ENCODE measurements at places on chromosomes 13 and 19.

DNA sequence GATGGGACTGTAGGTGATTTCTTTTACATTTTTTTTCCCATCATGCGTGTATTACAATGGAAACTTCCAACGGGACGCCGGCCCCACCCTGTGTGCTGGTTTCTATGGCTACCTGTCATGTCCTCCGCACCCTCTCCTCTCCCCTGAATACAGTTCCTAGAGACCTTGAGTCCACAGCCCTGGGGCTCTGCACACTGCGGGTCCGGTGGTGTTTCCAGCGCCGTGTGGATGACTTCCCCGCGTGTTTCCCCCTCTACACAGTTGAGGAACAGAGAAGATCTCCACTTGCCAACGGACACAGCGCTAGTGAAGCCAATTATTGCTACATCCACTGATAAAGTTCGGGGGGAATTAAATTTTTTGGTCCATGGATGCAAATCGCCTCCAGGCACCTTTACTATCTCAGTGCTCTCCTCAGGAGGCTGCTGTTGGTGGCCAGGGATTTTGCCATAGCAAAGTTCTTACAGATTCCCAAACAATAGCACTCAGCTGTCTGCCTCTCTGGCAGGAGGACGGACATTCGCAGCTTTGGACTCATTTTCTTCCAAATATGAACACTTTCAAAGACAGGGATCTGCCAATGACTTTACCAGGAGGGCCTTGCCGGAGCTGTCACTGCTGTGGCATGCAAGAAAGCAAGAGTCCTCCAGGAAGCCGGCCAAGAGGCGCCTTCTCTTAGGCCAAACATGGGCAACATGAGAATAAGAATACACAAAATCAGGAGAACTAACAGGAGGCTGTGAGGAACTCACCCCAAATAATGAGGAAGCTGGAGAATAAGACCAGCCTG, 39.3 kb upstream of the GAS6 start:
- no peak for DNase-seq

GRCh38 chr19:7550987-7551761, 15.7 kb downstream of the PNPLA6 start:
- DNase-seq, result no peak

DNA sequence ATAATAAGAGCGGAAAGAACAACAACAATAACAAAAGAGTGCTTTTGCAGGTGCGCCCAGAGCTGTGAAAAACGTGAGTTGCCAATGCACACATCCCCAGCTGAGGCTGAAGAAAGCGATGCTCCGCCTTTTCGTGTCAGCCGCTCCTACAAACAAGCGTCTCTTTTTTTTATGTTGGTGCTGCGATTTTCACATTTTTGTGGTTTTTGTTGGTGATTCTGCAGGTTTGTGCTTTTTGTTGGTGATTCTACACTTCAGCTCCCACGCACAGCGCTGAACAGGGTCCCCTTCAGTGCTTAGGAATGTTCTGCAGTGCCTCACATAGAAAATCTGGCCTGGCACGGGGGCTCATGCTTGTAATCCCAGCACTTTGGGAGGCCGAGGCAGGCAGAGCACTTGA, 7.3 kb upstream of the SBK3 start:
- DNase-seq, result no peak

DNA sequence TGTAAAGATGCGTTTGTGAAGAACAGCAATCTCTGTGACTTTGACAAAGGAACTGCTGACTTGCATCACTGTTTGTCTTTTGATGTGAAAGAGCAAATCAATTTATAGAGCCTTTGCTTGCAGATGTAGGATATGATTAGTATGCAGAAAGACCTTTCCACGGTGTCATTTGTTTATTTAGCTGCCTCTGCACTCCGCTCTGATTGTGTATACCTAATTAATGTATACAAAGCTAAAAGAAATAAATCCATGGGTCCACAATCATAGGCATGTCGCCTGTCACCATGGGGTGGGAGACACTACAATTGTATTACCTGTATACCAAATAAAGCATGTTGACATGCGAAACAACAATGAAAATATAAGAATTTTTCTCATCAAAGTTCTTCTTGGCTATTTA, 410.7 kb downstream of the MZT1 start:
- no peak for DNase-seq

- DNase-seq, result no peak
Measured at GRCh38 chr19:48461651-48461981, 6.2 kb downstream of the KCNJ14 start.

GRCh38 chr19:46842791-46843190, 7.9 kb downstream of the AP2S1 start:
- DNase-seq, result no peak

DNA sequence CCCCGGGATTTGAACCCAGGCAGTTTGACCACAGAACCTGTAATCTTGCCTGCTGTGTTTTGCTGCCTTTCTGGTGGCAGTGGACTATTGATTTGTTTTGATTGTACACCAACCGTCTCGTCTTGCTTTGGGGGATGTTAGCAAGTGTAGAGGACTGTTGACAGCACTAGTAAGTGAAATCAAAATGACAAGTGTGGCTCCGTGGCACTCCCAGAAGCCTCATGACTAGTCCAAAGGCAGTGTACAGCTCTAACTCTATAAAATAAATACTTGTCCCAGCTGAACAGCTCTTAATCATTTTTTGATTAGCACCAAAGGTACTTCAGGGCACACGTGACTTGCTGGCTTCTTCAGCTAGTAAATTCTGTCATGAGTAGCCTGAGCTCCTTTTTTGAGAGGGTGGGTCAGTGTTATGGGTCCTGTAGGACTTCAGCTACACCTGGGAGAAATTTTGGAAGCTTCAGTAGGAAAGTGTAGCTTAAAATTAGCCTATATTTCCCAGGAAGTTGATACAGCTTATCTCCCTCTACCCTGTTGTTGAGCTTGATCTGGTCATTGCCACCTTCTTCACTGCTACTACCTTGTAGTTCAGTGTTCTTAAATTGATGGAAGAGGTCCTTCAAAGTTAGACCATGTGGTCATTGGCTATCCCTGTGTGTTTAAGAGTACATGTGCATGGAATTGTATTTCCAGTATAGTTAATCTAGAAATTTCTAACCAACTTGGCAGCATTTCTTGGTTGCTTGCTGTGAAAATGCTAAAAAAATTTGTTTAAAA, 15.1 kb downstream of the TM9SF2 start:
- DNase-seq, result no peak

DNA sequence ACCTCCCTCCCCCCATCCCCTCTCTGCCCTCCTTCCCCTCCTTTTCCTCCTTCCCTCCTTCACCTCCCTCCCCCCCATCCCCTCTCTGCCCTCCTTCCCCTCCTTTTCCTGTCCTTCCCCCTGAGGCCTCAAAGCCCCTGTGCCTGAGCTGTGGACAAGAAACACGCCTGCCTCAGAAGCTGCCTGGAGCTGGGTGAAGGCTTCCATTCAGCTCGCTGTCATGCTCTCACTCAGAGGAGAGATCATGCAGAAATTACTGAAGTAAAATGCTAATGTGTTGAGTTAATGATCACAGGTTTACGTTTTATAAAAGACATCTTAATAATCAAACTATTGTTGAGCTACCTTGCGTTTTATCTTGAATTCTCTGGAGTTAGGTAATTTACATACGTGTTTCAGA, 114.5 kb downstream of the ATP11A start:
- DNase-seq, result no peak

GRCh38 chr19:50482916-50483315, 6.3 kb upstream of the GARIN5A start:
- DNase-seq, result peak; percentile 37

- no peak for DNase-seq
Measured at GRCh38 chr13:26629260-26629825, 71.9 kb downstream of the WASF3 start.

DNA sequence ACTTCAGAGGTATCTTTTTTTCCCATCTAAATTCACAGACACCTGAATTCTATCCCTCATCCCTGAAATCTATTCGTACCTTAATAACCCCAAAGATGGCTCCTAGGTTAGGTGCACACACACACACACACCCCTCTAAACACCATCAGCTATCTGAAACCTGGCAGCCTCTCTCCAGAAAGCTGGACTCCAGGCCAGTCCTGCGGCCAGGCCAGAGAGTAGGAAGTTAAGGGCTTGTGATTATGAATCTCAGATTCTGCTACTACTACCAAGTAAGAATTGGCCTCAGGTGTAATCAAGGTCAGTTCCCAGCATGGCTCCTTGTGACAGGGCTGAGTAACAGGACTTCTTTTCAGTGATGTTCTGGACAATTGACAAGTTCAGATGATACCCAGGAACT, 244.2 kb upstream of the SERP2 start:
- no peak for DNase-seq

DNA sequence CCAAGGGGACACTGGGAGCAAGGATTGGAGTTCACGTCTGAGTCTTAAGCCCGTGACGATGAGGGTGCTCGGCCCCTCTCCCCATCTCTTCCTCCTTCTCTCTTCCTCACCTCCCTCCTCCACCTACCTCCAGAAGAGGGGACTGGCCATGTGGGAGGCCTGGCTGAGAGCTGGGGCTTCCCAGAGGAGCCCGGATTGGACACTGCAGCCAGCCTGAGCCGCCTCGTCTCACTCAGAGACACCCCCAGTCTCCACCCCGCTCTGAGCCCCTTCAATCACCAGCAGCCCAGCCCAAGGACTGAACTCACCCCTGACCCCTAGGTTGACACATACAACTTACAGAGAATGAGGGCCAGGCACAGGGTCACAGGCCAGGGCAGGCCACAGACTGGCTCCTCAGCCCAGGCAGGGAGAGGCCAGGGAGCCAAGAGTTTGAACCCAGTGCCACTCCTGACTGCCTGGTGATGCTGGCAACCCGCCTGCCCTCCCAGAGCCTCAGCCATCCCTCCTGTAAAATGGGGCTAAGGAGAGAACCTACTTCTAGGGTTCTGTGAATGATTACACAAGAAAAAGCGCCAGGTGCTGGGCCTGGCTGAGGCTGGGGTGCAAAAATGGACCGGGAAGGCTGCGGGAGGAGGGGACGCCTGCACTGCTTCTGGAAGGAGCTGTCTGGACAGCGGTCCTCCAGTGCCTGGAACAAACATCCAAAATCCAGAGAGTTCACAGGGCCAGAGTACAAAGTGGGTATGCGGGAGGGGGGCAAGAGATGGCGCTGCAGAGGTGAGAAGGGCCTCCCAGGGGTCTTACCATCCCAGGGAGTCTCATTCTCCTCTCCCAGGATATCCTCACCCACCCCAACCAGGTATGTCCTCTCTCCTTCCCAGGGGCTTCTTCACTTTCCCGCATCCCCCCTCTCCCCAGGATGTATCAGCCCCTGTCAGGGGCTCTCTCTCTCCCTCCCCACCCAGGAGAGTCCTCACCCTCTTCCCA, 1.1 kb downstream of the CD79A start:
- DNase-seq, result no peak

DNA sequence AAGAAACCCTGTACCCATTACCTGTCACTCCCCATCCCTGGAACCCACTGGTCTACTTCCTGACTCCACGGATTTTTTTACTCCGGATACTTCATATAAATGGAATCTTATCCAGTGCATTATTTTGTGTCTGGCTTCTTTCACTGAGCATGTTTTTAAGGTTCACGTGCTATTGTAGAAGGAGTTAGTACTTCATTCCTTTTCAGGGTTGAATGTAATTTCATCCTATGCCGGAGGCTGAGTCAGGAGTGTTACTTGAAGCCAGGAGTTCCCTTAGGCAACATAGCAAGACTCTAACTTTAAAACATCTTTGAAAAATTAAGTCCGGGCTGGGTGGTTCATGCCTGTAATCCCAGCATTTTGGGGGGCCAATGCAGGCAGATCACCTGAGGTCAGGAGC, 17.9 kb upstream of the ELAVL1 start:
- DNase-seq, result no peak

DNA sequence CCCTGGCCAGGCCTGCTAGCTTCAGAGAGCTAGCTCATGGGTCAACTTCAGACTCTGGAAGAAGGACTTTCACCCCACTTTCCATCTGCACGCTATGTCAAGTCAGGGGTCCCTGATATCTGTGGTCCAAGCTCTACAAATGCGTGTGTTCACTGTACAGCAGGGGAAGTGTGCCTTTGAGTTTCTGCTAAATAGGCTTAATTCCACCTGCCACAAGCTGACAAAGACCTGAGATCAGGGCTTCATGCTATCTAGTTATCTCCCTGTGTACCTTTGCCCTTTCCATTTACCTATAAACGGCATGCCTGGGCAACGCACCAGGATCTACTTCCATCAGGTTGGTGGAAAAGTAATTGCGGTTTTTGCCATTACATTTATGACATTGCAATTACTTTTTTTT, 10.7 kb upstream of the SULT2A1 start:
- DNase-seq, result no peak

DNA sequence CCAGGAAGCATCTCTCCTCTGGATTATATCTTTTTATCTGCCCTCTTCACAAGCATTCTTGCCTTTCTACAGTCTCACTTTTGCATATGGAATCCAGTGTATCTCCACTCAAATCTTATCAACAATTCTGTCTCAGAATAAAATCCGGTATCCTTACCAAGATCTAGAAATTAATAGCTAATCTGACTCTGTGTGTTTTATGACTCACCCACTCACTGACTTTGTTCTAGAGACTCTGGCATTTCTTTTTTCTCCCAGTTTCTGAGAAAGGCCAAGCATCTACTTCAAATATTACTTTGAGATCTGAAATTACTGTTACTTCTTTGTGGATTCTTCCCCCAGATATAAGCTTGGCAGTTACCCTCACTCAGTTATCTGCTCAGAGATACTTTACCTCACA, 913.5 kb upstream of the ATXN8OS start:
- DNase-seq, result no peak

DNA sequence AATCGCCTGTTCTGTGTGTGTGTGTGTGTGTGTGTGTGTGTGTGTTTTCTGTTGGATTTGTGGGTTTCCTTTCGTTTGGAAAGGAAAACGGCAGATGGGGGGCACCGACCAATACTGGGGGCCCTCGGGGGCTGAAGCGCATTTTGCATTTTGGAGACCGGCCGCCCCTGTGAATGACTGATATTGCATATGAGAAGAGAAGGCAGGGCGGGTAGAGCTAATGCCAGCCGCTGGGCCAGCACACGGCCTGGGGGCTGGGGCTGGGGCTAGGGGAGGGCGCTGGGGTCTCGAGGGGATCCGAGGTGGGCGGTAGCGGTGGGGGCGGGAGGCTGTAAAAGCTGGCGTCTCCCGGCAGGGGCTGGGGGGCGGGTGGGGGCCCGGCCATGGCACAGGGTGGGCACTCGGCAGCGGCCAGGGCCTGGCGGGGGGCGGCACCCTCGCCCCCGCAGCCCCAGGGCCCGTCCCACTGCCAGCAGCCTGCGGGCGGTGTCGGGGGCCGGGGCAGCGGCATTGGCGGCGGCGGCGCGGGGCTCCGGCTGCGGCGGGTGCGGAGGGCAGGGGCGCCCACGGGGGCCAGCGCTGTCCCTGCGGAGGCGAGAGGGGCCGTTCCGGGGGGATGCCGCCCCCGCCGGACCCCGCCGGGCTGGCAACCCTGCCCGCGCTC, 11.2 kb downstream of the ANO8 start:
- DNase-seq, result no peak

GRCh38 chr13:37446503-37446902, 152.1 kb downstream of the POSTN start:
- no peak for DNase-seq

DNA sequence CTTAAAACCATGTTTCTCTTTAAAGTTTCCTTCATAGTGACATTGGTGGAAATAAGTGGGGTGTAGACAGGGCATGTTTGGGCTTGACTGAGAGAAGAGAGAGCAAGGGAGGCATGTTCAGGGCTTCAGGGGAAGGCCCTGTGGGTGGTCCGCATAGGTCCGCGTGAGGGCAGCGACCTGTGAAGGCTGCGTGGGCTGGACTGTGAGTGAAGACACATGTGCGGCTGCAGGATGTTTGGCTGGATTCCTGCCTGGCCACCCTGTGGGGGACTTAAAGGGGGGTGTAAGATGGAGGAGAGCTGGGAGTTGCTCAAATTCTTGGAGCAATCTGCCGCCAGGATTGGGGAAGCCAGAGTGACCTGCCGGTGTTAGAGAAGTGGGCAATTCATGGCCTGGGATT, 23.8 kb upstream of the KLF12 start:
- no peak for DNase-seq

GRCh38 chr19:408902-409515, at the start of gene C2CD4C:
C2CD4C (minus strand) TSS chr19:409147; CDS start chr19:408361, 786 bp downstream.
- DNase-seq, result peak; percentile 73

Data from chondrocyte (in vitro differentiated cells).